ENCODE measurements at places on chromosomes 12 and 14.

DNA sequence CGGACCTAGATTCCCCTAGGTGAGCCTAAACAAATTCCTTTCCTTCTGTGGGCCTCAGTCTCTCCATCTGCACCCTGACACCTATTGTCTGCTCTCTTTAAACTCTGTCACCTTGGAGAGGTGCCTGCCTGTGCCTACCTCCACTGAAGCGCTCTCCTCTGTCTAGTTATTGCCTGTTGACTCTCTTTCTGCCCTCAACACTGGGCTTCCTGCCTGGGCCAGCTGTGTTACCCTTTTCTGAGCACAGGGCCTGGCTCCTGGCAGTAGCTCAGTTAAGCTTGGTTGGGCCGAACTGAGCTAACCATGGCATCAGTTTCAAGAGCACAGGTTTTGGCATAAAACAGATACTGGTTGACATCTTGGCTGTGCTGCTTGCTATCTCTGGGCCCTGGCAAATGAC lies 43.5 kb downstream of the PRMT8 start:
- DNase-seq: no peak

- DNase-seq: no peak
Measured at GRCh38 chr12:47722136-47722834, 3.0 kb downstream of the ENDOU start.

GRCh38 chr12:31818623-31819268 lies 89.9 kb upstream of the AMN1 start:
- no peak for DNase-seq

DNA sequence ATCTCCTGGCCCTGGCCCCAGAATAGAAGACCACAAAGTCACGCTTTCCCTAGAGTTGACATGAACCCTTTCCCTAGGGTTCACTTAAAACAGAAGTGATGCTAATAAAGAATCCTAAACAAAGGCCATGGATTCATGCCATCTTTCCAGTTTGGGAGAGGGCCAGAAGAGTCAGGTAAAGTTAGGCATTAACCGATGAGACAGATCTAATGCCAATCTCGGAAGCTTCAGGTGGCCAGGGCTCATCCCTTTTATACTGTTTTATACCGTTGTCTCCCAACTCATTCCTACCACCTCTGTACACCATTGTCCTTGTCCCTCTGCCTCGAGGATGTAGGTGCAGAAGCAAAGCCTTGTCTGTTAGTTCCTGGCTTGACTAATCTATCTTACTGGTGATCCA lies 22.8 kb upstream of the ACTR10 start:
- DNase-seq: no peak

Data from right hindlimb (tissue), 1 donor.